Smooth muscle cell of the brain vasculature (primary cell): ENCODE measurements at places on chromosomes 11 and 22.

GRCh38 chr11:27287205-27287604, 75.8 kb downstream of the CCDC34 start:
- no peak for DNase-seq

DNA sequence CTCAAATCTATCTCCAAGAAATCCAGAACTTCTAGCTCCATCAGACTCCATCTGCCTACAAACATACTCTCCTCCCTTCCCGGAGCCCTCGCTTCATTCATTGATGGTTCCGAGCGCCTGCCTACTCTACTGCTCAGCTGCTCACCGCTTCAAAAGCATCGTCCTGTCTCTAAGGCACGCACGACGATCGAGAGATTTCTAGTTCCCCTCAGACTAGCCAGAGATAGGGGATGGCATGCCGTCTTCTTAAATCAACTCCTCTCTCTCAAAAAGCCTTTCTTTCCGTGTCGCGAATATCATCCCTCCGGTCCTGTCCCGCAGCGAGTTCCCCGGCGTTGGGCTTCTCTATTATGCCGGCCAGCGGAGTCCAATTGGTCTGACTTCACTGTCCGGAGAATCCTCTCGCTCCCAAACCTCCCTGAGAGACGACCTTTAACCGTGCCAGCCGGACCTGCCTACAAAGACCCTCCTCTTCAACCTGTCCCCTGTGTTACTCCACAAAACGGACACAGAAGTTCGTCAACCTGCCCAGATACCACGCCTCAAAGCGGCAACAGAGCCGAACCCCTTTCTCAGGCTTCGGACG, 592 bp downstream of the EEF1G start:
- no peak for DNase-seq

DNA sequence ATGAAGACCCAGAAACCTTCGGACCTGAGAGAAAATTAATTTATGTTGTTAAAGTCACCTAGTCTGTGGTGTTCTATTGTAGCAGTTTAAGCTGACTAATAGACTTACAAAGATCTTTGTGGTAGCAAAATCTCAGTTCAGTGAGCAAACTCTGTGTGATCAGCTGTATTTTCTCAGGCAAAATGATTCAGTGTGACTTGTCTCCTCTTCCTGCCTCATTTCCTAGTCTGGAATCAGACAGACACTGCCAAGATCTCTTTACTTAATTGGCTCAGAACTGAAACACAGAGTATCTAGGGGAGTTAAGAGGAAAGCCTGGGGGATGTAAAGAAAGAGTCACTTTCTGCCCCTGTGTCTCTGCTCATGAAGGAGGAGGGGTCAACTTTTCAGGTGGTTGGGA, 564.7 kb downstream of the KCNA4 start:
- no peak for DNase-seq

DNA sequence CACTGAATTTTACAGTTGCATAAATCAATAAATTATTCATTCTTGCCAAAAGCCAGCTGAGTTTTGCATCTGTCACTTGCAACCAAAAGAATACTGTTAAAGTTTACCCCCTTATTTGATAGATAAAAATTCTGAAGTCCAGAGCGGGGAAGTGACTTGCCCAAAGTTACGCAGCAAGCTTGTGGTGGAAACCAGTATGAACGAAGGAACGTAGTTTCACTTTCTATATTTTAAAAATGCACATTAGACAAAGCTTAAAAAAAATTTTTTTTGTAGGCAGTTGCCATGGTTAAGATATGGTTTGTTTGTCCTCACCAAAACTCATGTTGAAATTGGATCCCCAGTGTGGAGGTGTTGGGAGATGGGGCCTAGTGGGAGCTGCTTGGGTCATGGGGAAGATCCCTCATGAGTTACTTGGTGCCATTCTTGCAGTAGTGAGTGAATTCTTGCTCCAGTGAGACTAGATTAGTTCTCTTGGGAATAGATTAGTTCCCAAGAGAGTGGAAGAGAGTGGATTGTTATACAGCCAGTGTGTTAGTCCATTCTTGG, 46.3 kb upstream of the SEZ6L start:
- DNase-seq, result no peak

DNA sequence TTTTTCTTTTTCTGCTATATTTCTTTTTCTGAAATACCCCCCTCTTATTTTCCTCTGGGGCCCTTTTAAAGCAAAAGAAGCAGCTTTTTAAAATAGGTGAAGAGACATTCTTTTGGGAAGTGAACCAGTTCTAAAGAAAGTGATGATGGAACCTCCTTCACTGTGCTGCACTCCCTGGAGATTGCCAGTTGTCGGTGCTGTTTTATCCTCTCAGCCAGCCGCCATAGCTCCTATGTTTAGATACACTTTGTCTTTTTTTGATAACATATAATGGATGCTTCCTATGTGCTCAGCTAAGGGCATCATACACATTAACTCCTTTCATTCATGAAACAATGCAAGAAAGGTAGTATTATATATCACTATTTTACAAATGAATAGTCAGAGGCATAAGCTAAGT, 14.0 kb downstream of the CFAP300 start:
- DNase-seq, result no peak

GRCh38 chr11:115054570-115055538, 376.5 kb downstream of the NXPE2 start:
- no peak for DNase-seq

DNA sequence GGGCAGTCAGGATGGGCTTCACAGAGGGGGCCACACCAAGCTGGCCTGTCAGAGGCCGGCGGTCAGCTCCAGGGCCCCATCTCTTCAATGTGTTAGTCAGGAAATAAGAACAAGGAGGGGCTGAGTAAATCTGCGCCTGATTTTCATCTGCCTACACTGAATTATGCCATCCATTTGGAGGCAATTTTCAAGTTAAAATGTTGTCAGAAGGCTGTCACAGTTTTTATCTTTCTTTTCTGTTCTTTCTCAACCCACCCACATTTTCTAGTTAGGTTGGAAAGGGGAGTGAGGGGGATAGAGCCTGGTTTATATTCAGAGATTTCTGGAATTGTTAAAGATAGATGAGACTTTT, 18.8 kb downstream of the ADORA2A start:
- DNase-seq, result no peak

GRCh38 chr11:73962101-73962705, 11.4 kb downstream of the DNAJB13 start:
- DNase-seq, result no peak

GRCh38 chr11:119685111-119685746, 43.8 kb downstream of the NECTIN1 start:
- no peak for DNase-seq

DNA sequence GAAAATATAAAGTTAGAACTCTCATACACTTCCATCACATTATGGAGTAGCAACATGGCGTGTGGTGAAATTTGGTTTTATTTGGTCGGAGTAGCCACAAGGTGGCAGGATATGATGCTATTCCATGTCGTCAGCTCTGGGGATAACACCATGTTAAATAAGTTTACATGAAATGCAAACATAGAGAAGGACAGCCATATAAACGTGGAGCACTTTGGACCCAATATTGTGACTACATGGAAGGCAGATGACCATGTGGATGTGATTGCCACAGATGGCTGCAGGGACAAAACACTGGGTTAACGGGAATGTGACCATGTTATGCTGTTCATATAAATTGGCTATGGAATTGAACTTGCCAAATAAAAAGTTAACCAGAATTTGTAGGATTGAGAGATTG, 21.0 kb downstream of the OR5M11 start:
- DNase-seq, result no peak

DNA sequence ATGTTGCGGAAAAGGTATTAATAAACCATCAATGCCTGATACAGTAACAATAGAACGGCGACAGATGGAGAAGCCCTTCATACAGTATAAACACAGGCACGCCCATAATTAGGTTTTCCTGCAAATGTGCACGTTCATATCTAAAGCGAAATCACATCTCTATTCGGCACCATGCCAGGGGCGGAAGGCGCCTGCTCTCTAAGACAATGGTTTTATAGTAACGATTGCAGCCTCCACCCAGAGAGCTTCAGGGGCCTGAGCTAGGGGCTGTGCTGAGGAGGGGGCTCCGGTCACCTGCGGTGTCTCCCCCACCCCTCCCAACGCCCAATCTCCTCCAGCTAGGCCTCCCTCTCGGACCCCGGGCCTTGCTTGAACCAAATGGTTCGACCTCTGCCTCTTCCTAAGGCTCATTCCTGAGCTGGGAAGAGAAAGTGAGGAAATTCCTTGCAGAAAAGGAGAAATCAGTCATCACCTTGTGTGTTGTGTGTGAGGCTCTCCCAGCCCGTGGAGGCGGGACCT, 9.6 kb downstream of the KRTAP5-5 start:
- DNase-seq, result no peak

DNA sequence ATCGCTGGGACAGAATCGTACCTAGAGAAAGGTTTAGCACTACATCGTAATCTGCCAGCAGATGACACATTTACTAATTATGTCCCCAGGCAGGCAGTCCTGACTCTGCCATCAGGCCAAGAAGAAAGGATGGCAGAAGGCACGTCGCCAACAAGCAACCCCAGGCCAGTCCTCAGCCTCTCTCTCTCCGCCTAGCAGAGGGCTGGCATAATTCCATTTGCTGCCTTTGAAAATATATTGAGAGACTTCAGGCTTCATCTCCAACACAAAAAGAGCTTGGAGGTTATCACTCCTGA, 1517.0 kb downstream of the TBC1D22A start:
- no peak for DNase-seq

DNA sequence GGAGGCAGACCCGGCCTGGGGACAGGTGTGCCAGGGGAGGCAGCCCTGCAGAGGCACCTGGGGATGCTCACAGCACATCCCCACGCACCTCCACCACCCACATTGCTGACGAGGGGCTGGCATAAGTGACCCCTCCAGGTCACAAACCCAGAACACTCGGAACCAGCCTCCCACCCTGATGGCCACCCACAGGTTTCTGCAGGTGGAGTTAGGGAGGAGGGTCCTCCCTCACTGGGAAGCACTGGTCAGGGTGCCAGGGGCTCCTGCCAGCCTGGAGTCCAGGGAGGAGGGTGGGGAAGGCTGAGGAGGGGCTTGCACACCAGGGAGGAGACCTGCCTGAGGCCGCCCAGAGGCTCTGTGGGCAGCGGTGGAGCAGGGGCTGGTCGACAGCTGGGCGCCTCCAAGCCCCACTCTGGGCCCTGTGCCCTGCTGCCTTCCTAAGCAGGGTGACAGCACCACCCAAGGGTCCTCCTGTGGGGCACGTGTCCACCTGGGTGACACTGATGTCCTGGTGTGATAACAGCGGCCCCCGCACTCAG, 51.0 kb upstream of the CARS1 start:
- no peak for DNase-seq

DNA sequence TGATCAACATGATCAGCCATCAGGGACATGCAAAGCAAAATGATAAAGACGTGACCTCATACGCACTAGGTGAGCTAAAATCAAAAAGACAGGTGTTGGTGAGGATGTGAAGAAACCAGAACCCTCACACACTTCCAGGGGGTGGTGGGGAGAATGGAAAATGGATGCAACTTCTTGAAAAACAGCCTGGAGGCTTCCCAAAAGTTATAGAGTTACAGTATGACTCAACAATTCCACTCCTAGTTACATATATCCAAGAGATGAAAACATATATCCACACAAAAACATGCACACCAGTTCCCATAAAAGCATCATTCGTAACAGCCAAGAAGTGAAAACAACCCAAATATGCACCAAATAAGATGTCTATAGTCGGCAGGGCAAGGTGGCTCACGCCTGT, 42.1 kb upstream of the APLNR start:
- DNase-seq, result no peak

- DNase-seq, result no peak
These were observed 39.3 kb downstream of the KREMEN1 start for GRCh38 chr22:29112121-29112520.

DNA sequence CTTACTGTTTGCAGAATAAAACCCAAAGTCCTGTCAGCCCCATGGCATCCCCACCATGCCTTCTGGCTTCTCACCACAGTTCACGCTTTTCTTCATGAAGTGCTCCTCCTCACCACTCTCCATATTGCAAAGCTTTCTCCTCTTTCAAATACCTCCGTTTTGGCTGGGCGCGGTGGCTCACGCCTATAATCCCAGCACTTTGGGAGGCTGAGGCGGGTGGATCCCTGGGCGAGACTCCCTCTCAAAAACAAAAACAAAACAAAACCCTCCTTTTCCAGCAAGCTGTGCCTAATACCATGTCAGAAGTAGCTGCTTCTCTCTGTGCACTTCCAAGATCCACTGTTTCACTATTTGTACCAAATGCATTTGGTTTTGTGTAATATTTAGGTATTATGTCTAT, 6.7 kb downstream of the BACE1 start:
- DNase-seq, result no peak

DNA sequence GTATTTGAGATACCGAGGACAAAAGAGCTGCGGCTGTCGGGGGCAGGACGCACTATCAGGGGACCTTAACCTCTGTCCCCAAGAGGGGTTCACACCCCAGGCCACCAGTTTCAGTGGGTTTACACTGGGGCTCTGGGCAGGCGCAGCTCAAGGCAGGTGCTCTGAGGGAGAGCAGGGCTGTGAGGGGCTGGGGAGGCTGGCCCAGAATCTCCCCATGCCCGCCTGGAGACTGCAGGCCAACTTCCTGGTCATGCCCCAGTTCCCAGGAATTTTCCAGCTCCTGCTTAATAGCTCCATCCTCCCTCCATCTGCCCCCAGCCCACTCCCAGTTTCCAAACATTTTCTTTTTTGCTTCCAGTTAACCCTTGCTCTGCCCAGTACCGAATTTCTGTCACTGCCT, 7.6 kb upstream of the PGA3 start:
- DNase-seq, result no peak

GRCh38 chr11:60634126-60634525, 65.3 kb upstream of the MS4A8 start:
- no peak for DNase-seq

- DNase-seq, result no peak
These were observed 67.6 kb downstream of the BLID start for GRCh38 chr11:122048401-122048800.

DNA sequence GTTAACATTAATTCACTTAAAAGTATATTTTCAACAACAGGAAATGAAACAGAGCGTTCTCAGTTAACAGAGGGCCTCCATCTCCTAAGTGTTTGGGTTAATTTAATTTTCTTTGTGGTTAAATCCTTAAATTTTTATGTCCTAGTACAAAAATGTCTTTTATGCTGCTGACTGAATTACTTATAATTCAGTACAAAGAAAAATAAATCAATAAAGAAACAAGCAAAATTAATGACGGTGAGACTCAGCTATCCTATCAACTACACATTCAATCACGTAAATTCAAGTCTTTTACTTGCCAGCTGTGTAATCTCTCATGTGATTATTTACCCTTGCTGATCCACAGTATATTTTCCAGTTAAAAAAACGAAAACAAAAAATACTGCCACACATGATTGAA, 81.4 kb downstream of the BBOX1 start:
- no peak for DNase-seq

DNA sequence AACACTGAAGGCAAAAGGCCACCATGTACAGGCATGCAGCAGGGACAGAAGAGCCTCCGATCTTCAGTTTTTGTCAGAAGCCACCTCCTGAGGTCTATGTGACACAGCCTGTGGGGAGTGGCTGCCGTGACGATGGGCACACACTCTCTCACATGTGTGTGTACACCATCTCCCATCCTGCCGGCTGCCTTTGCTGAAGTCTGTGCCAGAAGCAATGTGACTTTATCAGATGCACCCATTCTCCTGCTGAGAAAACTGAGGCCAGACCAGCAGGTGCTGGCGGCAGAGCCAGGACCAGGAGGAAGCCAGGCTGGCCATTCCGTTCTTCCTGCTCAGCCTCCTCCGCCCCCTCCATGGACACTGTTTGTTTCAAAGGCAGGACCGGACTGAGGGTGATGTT, 16.7 kb downstream of the SHANK2 start:
- no peak for DNase-seq

- no peak for DNase-seq
These were observed 720 bp upstream of the MED17 start for GRCh38 chr11:93783362-93783761.
